ENCODE measurements at places on chromosomes 1 and 21.
A peak's percentile ranks its signal among the peaks of the same experiment; 100 is the strongest.

DNA sequence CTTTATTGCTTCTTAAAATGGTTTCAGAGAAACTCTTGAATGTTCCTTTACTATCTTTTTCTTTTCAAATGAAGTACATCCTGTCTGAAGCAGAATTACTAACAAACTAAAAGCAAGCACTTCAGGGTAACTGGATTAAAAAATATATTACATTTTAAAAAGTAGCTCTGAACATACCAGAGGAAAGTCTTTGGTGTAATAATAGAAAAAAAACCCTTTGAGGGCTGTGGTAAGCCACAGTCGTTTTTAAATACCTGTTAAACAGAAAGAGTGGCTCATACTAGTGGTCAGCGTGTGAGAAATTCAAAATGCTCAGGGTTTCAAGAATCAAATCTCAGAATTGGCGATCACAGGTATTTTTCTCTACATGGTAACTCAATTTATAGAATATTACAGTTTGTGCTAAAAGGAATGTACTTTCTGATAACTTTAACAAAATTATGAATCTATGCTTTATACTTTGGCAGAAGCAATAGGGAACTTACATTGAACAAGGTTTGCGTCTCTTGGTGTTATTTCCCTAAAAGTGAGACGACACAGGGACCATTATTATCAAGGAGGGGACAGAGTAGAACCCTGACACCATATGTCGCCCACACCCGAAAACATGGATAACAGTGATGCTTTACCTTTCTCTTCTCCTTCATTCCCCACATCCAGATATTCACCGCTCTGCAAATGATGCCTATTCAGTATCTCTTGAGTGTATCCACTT is 97.0 kb upstream of the DPH5 start:
- no peak for DNase-seq

DNA sequence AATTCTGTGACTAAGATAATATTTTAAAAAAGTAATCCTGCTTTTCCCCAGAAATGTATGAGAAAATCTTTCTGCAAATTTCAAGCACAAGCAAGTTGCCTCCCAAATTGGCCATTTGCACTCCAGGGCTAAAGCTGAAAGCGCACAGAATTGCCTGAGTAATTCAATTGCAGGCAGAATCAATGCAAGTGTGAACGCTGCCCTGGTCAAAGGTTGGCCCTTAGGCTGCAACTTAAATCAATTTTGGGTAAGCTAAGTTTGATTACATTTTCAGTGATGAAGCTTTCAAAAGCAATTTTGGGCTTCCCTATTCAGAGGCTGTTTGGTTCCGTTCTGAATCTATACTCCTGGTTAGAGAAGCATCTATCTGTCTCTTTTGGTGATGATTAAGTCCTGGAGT is 501.8 kb upstream of the ZRANB2 start:
- no peak for DNase-seq

- DNase-seq: peak; percentile 46
These were observed 36.6 kb upstream of the OPRD1 start for GRCh38 chr1:28775121-28775942.

DNA sequence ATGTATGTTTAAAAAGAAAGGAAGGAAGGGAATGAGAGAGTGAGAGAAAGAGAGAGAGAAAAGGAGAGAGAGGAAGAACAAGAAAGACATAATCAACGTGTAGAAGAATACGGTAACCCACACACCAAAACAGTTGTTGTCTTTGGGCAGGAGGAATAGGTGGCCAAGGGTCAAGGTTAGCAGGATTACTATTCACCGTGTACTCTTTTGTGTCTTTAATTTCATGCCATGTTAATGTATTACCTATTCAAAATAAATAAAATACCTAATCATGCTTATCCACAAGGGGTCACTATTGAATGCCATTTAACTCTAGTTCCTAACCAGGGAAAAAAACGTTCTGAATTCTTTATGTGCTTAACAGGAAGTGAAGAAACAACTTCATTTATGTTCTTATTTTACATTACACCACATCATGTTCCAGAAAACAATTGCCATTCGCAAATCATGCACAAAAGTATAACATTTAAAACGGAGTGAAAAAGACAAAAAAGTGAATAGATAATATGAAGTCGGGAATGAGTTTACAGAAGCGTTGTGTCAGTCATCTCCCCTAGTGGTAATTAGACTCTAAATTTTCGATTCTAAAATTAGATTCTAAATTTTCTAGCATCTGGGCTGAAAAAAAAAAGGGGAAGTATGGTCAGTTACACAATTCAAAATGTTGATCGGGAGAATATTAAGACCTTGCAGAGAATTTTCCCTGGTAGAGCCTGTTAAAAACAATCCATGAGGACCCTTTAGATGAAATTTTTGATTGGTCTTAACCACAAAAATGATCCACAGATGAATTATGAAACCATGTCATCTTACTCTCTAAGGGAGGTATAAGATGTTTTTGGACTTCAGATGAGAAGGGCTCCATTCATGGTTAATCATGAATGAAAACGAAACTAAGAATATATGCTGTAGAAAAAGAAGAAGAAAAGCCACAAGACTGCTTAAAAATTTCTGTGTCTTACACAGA is 700 bp upstream of the KMO start:
- no peak for DNase-seq

GRCh38 chr1:230750986-230751625 is 3.9 kb downstream of the CAPN9 start:
- no peak for DNase-seq

DNA sequence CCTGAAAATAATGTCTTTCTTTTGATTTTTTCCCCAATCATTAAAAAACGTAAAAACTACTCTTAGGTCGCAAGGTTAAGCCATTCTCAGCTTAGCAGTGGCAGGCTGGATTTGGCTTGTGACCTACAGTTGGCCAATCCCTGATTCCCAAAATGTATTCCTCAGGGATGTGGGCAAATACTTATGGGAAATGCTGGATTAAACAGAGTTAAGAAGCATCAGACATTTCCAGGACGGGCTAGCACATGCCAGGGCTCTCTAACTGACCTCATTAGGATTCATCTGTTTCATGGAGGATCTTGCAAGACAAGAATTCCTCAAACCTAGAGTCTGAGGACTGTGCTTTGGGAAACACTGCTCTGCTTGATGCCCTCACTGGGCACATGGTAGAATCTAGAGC is 982 bp upstream of the IL24 start:
- DNase-seq: no peak

DNA sequence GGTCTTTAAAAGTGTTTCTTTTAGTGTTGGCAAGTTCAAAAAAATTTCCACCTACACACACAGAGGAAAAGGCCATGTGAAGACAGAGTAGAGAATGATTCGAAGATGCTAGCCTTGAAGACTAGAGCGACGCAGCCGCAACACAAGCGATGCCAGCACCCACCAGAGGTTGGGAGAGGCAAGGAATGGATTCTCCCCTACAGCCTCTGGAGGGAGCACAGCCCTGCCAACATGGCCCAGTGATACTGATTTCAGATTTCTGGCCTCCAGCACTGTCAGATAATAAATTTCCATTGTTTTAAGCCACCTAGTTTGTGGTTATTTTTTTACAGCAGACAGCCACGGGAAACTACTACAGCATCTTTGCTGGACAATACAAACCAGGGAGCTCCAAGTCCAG is 6.9 kb upstream of the ADAR start:
- no peak for DNase-seq

- no peak for DNase-seq
These were observed 100.4 kb downstream of the AJAP1 start for GRCh38 chr1:4754816-4755215.

GRCh38 chr21:45438391-45439145 is 33.6 kb downstream of the COL18A1 start:
- no peak for DNase-seq

DNA sequence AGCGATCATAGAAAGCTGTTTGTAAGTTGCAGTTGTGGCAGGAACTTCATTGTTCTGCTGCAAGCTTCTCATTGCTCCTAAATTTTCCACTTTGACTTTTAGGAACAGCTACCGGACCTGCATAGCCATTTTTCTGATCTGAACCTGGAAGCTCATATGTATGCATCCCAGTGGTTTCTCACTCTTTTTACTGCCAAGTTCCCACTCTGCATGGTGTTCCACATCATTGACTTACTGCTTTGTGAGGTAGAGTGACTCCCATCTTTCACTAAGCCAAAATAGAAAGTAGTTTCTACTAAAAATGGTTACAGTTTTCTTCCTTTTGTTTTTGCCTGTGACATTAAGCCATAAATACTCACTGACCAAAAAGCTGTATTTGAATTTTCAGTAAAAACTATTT is 254.2 kb downstream of the GPR52 start:
- DNase-seq: no peak

DNA sequence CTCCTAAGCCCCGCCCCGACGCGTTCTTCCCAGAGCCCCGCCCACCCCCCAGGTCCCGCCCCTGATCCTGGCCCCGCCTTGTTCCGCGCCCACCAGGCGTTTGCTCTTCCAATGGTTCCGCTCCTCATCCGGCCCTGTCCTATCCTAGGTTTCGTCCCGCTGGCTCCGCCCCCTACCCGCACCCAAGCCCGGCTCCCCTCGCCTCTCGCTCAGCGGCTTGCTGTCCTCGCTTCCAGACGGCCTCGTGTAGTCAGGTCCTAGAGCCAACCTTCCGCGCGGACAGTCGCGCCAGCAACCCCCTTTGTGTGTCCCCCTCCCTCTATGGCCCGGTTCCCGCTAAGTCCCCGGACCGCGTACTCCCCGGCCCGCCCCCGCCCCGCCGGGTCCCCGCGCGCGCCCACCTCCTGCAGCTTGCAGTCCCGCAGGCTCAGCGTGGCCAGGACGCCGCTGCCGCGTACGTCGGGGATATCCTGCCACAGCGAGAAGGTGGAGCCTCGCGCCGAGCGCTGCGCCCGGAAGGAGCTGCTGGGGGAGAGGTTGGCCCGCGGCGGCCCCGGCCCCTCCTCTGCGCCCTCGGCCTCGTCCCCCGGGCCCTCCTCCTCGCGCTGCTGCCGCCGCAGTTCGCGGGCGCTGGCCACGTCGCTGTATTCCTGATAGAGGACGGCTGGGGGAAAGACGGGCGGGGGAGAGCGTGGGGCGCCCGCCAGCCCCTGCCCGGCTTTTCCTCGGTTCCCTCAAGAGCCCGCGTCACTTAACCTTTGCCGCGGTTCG is 5.7 kb downstream of the ARHGEF19 start:
- peak; percentile 89 for DNase-seq

- peak; percentile 43 for DNase-seq
These were observed 7.7 kb downstream of the PADI1 start for GRCh38 chr1:17212487-17213121.

GRCh38 chr1:19504796-19505692 is 19.7 kb upstream of the CAPZB start:
- DNase-seq: no peak

- DNase-seq: no peak
These were observed 109.1 kb upstream of the COL6A1 start for GRCh38 chr21:45872471-45872870.

DNA sequence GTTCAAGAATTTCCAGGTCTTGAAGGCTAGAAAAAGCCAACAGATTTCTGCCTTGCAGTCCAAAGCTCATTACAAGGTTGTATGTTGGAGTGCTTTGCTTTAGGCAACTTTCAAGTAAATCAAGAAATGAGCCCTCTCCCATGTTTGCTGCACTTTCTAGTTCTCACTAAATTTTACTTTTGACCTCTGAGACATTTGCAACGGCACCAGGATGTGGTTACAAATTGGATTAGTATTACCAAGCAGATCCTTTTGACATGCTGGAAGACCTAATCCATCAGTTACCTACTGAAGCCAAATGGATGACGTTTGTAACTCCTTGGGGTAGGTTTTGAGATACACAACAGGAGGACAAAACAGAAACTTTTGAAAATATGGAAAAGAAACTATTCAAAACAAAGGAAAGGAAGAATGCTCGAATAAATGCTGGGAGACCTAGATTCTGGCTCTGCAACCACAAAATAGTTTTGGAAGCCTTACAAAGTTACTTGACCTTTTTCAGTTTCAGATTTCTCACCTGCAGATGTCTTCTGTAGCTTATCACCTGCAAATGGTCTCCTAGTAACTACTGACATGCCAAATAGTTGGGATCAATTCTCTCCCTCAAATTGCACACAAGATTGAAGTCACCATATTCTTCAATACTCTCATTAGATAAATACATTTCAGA is 251.7 kb upstream of the ADGRL2 start:
- DNase-seq: no peak

DNA sequence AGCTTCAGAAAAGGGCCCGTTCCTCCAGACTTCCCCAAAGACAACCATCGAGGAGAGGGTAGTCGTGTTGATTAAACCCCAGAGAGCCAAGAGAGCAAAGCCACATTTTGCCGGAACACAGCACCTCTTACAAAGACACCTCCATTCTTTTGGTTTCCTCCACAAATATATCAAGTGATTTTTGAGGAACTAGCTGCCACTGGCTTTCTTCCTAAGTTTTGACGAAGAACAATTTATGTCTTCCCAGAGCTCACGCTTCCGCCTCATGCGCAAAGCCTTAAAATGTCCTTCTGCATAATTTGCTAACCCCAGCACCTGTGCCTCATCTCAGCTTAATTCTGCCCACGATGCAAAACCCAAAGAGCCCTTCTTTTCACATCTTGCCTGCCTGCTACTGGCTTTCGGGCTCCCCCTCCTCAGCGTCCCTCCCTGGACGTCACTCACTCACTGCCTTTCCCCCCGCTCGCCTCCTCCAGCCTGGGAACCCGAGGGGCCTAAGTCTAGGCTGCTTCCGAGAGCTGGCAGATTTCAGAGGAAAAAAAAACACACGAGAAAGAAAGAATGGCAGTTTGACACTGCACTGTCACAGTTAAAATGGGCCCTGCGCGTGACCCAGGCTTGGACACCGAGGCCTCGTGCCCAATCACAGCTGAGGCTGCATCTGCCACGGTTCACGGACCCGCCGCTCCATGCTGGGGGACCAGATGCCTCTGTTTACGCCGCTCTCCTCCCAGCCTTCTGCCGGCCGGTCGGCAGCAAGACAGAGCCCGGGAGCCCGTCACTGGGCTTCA is 77.6 kb upstream of the IFNAR2 start:
- no peak for DNase-seq

- no peak for DNase-seq
These were observed 38.2 kb upstream of the PIGC start for GRCh38 chr1:172482044-172482443.

GRCh38 chr1:23657659-23658275 is 33.8 kb upstream of the RPL11 start:
- peak; percentile 11 for DNase-seq

DNA sequence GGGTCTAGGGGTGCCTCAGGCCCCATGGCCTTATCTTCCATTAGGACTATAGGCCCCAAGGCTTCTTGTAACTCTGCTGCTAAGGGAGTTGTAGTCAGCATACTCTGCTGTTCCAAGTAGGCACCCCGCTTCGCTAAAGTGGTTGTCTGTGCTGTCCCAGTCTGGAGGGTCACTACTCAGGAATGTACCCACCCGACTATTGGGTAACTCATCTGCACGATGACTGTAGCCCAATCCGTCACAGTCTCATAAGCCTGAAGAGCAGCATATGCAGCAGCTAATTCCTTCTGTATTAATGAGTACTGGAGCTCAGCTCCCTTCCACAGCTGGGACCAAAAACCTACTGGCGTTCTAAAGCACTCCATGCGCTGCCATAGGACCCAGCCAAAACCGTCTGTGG is 111.0 kb downstream of the GDAP2 start:
- no peak for DNase-seq

DNA sequence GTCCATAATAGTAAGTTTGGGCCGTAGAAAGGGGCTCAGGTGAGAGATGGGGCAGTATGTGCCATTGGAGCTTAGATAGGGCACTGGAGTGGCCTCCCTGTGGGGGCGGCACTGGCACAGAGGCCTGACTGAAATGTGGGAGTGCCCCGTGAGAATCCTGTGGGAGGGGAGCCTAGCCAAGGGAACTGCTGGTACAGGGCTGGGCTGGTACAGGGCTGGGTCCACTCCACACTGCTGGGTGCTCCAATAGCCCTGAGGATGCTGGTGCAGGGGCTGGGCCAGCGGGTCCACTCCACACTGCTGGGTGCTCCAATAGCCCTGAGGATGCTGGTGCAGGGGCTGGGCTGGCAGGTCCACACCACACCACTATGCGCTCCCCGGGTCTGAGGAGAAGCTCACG is 44.8 kb upstream of the PWP2 start:
- no peak for DNase-seq

Measured in activated T-cell treated with anti-CD3 and anti-CD28 coated beads for 24 hours (primary cell).